ENCODE measurements at places on chromosomes 16 and 17. TPM values are rescaled to one million over a fixed set of nuclear protein-coding genes. Genes with fewer than 3 reads are reported as not detected.

GRCh38 chr16:62130101-62130500, 93.9 kb upstream of the CDH8 start:
- H3K4me1 ChIP-seq: no peaks in the 10 kb centered on the region
- no peak overlapping the region for H3K27ac ChIP-seq
- no peak for DNase-seq
- H3K4me3 ChIP-seq: no peak overlapping the region

Gene KRTAP4-12
- total RNA-seq: not detected

GRCh38 chr16:52465711-52466267, 81.2 kb downstream of the TOX3 start:
- H3K4me1 ChIP-seq: no peaks in the 10 kb centered on the region
- no peak overlapping the region for H3K27ac ChIP-seq
- H3K4me3 ChIP-seq: no peak overlapping the region
- no peaks in the 10 kb centered on the region for H3K36me3 ChIP-seq
- H3K27me3 ChIP-seq: no peaks in the 10 kb centered on the region
- DNase-seq: no peak

Gene MRPS23
- total RNA-seq: 49.4 TPM

Gene NT5C3B
- total RNA-seq: 28.2 TPM

- peaks cover 15% of the 10 kb centered on the region for H3K4me1 ChIP-seq
- no peak for DNase-seq
- H3K36me3 ChIP-seq: no peaks in the 10 kb centered on the region
- H3K27ac ChIP-seq: no peak overlapping the region
Observed at GRCh38 chr16:1338119-1338730, 4.8 kb downstream of the BAIAP3 start.

- no peak for DNase-seq
- no peaks in the 10 kb centered on the region for H3K36me3 ChIP-seq
- no peaks in the 10 kb centered on the region for H3K4me1 ChIP-seq
- H3K27ac ChIP-seq: no peak overlapping the region
- H3K4me3 ChIP-seq: no peak overlapping the region
- H3K27me3 ChIP-seq: peaks cover 3% of the 10 kb centered on the region
Observed at GRCh38 chr17:45751466-45751865, 32.7 kb upstream of the CRHR1 start.

DNA sequence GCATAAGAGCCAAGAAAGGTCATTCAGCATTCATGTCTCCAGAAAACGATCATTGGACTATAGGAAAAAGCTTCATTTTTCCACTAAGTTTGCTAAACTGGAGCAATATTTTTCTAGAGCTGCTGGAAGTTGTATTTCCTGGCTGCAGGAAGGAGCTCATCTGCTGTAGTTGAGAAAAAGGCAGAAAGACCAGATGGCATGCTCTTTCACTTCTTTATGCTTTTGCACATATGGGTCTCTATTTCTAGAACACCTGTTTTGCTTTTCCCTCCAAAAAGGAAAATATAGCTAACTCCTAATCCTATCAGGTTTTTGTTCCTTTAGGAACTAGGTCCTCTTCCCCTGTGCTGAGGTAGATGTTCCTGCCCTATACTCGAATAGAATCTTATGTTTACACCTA, 61.9 kb upstream of the HLF start:
- no peaks in the 10 kb centered on the region for H3K4me1 ChIP-seq
- no peak overlapping the region for H3K4me3 ChIP-seq
- no peak for DNase-seq
- no peak overlapping the region for H3K27ac ChIP-seq
- H3K27me3 ChIP-seq: peaks cover 10% of the 10 kb centered on the region

GRCh38 chr17:47693731-47694580, at the start of gene TBKBP1:
TSS of gene TBKBP1 (plus strand) at chr17:47694161. CDS start at chr17:47696113, 1,952 bp downstream.
- peak within 1 kb of the TSS; percentile 22 for H3K27ac ChIP-seq
- peaks cover 9% of the 10 kb centered on the region for H3K27me3 ChIP-seq
- DNase-seq: peak; percentile 57
- H3K4me3 ChIP-seq: peak within 1 kb of the TSS; percentile 75

Gene KCNAB3
- total RNA-seq: 6.7 TPM

DNA sequence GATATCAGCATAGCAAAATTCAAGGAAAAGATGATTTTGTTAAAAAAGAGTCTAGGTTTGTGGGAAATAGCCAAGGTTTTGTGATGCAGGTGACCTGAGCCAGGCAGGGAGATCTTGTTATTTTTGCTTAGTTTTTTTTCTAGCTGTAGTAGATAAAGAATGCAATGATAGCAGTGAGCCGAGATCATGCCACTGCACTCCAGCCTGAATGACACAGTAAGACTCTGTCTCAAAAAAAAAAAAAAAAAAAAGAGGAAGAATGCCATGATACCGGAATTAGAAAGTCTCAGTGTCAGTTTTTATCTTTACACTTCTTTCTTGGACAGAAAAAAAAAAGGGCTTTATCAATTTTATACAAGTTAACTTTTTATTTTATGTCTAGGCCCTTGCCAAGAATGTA, 27.5 kb downstream of the TMEM238L start:
- no peaks in the 10 kb centered on the region for H3K36me3 ChIP-seq
- no peak overlapping the region for H3K4me3 ChIP-seq
- DNase-seq: no peak
- H3K4me1 ChIP-seq: no peaks in the 10 kb centered on the region
- peaks cover 6% of the 10 kb centered on the region for H3K27me3 ChIP-seq
- no peak overlapping the region for H3K27ac ChIP-seq

Gene ELAC2
- total RNA-seq: 67.1 TPM

DNA sequence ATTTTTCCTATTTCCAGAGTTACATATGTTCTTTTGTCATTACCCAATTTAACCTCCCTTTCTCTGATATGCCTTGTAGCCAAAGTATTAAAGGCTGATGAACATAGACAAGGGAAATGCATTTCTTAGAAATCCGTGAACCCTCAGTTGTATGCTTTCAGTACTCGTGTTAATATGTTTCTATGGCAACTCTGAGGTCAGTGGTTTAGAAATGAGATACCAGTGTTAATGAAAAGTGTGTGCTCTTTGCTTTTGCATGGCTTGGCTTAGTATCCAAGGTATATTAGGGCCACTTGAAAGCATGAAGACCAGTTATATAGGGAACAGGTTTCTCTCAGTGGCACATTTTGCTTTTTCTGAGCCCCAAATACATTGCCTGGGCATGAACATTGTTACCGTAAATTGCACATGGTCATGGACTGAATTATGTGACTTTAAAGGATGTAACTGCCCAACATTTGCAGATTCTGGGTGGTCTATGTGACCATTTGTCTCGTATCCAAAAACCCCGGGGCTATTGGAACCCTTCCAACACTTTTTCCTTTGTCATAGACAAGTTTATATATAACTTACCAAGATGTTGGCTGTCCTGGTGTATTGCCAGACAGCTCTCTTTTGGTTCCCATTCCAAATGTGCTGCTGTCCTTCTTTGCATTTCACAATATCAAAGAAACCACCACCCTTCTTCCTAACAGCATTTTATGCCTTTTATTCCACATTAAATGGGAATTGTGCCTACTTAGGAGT, 17.5 kb downstream of the ABHD15 start:
- H3K4me3 ChIP-seq: no peak overlapping the region
- H3K36me3 ChIP-seq: peaks cover 10% of the 10 kb centered on the region
- peak overlapping the region; percentile 36 for H3K27ac ChIP-seq
- DNase-seq: no peak
- no peaks in the 10 kb centered on the region for H3K27me3 ChIP-seq

DNA sequence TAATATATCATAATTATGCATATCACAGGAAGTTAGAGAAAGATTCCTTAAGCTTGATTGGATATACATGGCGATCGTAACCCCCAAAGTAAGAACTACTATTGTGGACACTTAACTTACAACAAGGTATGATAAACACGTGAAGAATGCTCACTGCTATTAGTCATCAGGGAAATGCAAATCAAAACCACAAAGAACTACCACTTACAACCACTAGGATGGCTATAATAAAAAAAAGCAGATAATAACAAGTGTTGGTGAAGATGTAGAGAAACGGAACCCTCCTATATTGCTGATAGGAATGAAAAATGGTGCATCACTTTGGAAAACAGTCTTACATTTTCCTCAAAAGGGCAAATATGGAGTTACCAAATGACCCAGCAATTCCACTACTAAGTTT, 265.9 kb downstream of the SLC39A11 start:
- peaks cover 16% of the 10 kb centered on the region for H3K4me1 ChIP-seq
- H3K27ac ChIP-seq: no peak overlapping the region
- DNase-seq: no peak
- H3K4me3 ChIP-seq: no peak overlapping the region

Gene TBC1D3K
- not detected for total RNA-seq

Gene EFNB3
- not detected for total RNA-seq

DNA sequence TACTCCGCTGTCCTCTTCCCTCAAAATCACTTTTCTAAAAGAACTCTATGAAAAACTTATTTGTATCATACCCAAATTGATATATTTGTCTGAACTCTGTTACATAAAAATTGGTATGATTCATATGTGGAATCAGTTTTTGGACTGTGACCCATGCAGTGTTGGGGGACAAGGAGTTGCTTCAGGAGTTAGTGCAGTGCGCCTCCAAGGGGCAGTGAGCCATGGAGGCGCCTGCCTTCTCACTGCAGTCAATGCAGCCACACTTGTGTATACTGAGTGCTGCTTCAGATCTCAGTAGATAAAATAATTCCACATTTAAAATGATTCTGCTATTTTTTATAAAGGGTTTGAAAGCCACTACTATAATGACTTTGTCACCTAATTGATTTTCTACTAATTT, 32.5 kb downstream of the DGKE start:
- H3K36me3 ChIP-seq: peaks cover 39% of the 10 kb centered on the region
- peaks cover 7% of the 10 kb centered on the region for H3K4me1 ChIP-seq
- H3K4me3 ChIP-seq: no peak overlapping the region
- no peak overlapping the region for H3K27ac ChIP-seq
- DNase-seq: no peak

Gene CA7
- not detected for total RNA-seq

Gene TRPV3
- total RNA-seq: 0.41 TPM

DNA sequence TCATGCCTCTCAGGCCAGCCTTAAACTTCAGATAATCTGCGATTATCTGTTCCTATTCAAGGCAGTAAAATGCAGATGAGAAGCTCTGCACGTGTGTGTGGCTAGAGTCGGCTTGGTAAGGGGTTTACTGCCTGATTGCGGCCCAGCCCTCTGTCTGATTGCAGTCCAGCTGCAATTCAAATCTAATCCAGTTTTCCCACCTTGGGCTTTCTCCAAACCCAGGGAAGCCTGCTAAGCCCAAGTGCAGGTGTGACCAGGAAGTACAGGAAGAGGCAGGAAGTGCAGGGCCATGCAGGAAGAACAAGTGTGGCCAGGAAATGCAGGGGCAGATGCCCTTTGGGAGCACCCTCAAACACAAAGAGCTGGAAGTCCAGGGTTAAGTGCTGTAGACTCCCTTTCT, 314.9 kb downstream of the CEP112 start:
- no peak for DNase-seq
- H3K4me1 ChIP-seq: no peaks in the 10 kb centered on the region
- H3K27ac ChIP-seq: no peak overlapping the region

DNA sequence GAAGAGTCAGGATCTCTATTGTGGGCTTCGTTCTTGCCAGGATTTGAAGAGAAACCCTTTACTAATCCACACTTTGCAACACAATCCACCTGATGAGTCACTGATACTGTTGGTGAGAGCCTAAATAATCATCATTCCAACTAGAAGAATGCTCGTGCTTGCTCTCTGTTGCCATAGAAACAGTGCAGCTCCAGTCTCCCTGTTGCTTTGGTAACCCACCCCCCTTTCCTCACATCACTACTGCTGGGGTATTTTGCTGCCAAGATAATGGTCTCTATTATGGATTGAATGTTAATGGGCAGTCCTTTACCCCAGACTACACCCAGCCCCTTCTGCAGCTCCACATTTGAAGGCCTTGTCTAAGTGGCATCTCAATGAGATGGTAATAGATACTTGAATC, 190.4 kb downstream of the ABCC12 start:
- DNase-seq: no peak
- H3K27ac ChIP-seq: no peak overlapping the region
- no peaks in the 10 kb centered on the region for H3K27me3 ChIP-seq
- H3K36me3 ChIP-seq: no peaks in the 10 kb centered on the region
- H3K4me3 ChIP-seq: no peak overlapping the region

DNA sequence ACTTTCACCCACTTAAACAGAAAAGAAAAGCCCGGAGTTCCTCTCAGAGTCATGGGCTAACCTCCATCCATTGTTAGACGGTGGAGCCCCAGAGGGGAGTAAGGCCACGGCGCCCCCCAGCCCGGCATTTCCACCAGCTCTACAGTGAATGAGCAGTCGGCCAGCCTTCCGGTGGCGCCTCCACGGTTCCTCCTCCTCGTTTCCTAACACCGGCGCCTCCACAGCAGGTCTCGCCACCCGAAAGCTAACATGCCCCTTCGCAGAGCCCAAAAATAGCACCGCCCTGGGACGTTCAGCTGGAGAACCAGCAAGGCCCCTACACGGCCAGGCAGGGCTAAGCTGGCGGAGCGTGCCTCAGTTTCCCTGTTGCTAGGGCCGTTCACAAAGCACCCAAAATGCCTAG, 858 bp downstream of the MMD start:
- peak overlapping the region; percentile 99 for H3K27ac ChIP-seq
- peaks cover 54% of the 10 kb centered on the region for H3K4me1 ChIP-seq
- peak; percentile 64 for DNase-seq
- peaks cover 31% of the 10 kb centered on the region for H3K27me3 ChIP-seq

Gene SLC5A11
- total RNA-seq: not detected

Gene TMEM98
- total RNA-seq: 0.35 TPM

DNA sequence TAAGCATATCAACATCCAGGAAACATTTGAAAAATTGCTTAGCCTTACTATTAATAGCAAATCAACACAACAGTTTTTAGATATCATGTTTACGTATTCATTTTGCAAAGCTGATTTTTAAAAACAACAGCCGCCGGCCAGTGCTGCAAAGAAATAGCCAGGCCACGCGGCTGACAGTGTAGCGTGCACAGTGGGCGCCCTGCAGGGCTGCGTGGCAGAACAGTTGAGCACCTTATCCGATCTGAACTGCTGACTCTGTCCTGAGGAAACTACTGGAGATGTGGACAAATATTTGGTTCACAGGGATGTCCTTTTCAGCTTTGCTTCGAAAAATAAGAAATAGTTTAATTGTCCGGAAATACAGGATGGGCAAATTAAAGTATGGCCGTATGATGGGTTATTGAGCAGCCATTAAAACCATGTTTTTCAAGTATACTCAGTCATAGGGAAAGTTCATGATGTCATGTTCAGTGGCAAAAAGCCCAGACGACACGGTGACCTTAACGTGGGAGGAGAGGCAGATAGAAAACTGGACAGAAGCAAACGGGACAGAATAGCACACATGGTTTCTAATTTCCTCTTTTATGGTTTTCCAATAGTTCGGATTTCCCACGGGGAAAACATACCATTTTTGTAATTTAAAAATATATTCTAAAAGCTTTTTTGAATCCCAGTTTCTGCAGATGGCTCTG, 52.4 kb upstream of the ENDOV start:
- no peaks in the 10 kb centered on the region for H3K27me3 ChIP-seq
- H3K4me3 ChIP-seq: no peak overlapping the region
- DNase-seq: no peak
- H3K27ac ChIP-seq: no peak overlapping the region

Gene RAD51D
- total RNA-seq: 34.0 TPM

Gene DLX4
- not detected for total RNA-seq

- H3K36me3 ChIP-seq: no peaks in the 10 kb centered on the region
- H3K4me1 ChIP-seq: peaks cover 8% of the 10 kb centered on the region
- H3K27ac ChIP-seq: no peak overlapping the region
- no peak overlapping the region for H3K4me3 ChIP-seq
- no peak for DNase-seq
- peaks cover 49% of the 10 kb centered on the region for H3K27me3 ChIP-seq
Observed at GRCh38 chr16:2468233-2468724, 2.8 kb upstream of the NTN3 start.

GRCh38 chr16:24364596-24364995, 108.5 kb downstream of the CACNG3 start:
- H3K36me3 ChIP-seq: no peaks in the 10 kb centered on the region
- no peak overlapping the region for H3K27ac ChIP-seq
- peaks cover 14% of the 10 kb centered on the region for H3K27me3 ChIP-seq
- no peak overlapping the region for H3K4me3 ChIP-seq
- no peaks in the 10 kb centered on the region for H3K4me1 ChIP-seq
